ENCODE measurements at places on chromosomes 1 and 21.
A peak's percentile ranks its signal among the peaks of the same experiment; 100 is the strongest.

DNA sequence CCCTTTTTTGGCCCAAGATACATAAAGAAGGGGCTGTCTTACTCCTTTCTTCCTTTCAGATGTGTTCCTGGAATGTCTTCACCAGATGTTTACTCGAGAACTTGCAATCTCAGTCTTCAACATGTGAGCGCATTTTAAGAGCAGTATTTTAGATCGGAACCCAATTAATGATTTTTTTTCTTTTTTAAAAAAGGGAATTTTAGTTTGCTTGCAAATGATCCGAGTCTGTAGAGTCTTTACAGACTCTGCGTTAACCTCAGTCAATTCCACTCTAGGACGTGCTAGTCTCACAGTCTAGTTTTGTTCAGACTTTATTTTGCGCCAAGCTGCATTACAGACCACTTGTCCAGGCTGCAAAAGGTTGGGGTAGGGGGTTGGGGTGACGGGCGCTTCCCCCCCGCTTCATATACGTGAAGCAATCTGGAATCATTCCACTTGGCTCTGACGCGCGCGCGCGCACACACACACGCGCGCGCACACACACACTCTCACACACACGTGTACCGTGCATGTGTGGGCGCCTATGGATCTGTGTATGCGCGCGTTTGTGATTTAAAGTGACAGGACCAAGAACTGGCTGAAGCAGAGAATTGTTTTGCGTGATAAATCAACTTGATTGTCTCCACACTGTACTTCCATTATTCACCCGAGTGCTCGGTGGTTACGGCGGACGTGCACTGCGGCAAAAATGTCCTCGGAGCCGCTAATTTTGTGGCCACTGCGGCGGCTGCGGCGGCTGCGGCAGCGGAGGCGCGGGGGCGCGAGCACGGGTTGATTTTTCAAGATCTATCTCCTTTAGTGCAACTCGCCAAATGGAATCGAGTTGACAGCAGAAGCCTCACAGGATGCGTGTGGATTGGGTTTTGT is 25.6 kb upstream of the NFIA start:
- peak; percentile 45 for DNase-seq

- no peak for DNase-seq
Observed at GRCh38 chr1:43235451-43236121, 34.2 kb upstream of the TMEM125 start.

DNA sequence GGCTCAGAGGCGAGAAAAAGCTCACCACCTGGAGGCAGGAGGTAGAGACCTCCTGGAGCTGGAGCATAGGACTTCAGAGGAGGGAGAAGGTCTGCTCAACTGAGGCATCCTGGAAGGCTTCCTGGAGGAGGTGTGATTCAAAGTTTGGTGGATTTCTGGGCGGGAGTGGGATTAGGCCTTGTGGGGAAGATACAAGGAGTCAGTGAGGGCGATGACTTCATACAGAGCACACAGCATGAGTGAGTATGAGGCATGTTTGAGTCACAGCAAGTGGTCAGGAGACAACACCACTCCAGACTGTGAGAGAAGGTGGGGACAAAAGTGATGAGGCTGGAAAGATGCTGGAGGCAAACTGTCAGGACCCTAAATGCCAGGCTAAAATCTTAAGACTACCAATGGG is 77.6 kb downstream of the MATN1 start:
- no peak for DNase-seq

DNA sequence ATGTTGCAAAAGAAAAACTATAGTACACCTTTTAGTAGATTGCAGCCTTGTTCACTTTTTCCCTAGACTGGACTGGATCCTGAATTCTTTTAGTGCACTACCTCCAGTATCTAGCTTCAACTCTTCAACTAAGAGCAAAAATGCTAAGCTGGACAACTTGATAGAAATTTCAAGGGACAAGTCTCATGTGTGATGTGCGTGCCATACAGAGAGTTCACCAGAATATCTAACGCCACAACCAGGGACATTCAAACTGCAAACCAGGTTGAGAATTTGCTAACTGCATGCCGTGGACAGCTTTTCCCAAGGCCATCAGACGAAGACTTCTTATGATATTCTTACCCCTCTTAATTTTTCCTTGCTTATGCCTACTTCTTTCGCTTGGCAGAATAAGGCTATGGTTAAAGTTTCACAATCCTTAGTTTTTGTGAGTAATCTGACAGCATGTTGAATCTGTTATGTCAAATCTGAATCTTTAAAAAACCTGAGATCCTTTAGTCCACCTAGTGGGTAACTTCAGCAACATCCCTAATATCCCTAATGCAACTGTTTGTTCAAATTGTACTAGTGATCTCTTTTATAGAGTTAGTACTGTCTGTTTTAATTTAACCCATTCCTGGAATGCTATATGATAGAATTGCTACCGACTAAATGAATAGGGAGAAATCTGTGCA is 66.4 kb downstream of the DDAH1 start:
- no peak for DNase-seq

DNA sequence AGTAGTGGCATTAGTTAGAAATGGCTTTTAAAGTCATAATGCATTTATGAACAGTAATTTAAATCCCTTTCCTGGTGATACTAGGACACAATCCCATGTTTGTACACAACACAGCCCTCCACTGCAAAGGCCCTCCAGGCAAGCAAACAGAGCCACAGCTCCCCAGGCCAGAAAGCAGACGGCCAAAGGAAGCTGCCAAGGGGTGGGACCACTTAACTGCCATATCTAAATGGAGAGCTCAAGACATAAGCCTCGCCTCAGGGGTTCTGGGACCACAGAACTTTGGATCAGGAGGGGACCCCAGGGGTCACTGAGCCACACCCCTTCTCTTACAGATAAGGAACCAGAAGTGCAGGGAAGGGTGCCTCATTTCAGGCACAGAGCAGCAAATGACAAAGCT is 189.7 kb downstream of the KCNH1 start:
- DNase-seq = no peak

GRCh38 chr1:204304067-204304466 is 55.7 kb downstream of the PLEKHA6 start:
- DNase-seq = no peak

DNA sequence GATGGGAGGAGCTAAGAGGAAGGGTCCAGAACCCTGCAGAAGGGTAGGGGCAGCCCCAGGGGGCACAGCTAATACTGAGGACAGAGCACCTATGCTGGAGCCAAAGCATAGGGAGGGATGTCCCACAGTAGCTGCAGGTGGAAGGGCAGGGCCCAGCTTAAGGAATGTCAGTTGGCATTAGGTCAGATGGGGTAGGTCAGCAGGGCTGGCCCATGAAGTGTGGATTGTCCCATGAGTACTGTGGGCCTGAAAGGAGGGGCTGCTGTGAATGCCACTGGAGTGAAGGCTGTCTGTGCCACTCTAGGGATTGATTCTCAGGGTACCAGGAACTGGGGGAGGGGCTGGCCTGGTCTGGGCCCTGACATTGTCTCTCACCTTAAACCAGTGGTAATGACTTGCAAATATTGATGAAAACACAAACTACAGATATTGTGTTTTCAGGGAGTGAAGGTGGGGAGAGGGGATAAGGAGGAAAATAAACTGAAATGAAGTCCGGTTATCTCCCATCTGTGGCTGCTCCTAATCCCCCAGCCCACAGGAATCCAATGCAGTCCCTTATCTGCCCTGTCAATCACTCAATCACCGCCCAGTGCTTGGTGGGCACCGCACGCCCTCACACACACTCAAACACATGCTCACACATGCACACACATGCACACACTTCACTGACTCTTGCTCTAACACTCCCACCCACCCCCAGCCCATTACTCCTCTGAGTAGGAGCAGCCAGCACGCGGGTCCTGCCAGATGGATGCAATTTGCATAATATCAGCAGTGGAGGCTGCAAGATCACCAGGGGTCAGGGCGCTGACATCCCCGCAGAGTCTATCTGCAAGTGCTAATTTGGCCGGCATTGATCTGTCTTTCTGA is 27.8 kb downstream of the DMAP1 start:
- DNase-seq = no peak

GRCh38 chr1:236869911-236870310 is 74.8 kb downstream of the MTR start:
- DNase-seq = no peak

GRCh38 chr1:221165839-221166500 is 286.7 kb downstream of the HLX start:
- no peak for DNase-seq

DNA sequence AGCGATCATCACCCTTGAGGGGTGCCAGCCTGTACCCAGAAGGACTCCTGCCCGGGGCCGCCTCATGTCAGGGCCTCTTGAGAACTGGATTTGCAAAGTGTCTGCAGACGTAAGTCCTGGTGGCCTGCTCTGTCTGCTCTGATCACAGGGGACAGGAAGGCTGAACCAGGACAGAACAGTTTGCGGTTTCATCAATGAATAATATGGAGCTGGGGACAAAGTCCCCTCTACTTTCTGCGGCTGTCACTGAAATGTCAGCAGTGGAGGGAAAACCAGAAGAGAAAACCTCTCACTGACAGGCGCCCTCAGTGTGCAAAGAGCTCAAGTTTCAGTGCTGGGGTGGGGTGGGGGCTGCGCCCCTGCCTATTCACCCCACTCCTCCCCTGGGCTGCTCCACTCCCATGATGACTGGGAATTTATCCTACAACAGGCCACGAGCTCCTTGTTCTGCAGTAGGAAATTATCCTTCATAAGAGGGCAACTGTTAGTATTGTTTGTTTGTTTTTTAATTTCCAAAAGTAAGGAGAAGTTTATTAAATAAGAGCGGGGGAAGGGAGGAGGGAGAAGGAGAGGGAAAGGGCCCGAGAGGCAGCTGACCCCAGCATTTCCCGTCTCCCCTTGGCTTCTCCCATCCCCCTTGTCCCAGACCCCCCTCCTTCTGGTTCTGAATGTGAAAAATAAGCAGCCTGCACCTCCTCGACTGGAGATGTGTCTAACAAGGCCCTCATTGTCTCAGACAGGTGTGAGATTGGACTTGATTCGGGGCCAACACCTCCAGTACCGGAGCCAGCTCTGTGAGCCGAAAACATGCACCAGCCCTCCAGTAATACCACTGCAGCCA is 149.2 kb downstream of the CLIC6 start:
- DNase-seq = no peak

DNA sequence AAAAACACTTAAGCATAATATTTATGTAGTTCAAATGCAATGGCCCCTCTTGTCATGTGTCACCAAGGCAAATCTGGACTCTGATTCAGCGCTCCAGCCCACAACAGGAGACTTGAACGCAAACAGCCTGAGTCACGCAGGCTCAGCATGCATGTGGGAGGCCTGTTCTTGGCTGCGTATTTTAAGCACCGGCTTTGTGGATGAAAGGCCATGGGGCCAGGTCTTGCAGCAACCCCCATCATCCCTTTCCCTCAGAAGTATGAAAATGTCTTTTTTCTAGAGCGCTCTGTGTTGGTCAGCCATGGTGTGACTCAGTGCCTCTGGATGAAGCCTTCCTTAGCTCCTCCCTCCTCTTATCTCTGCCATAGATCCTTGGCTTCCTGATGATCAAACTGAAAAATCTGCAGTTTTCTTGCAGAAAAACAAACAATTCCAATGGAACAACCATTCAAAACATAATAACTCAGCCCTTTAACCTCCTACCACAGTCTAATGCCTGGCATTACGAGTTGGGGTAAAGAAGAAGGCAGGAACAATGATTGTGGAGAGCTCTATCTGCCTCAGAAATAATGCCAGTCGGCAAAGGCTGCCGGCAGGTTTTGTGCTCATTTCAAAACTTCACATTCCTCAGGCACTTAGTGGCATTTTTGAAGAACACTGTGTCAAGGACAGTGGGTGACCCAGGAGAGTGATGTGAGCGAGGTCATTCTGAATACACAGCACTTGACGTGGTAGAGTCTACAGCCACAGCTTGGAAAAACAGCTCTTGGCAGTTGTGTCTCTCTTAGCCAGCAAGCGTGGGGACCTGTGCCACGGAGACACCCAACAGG is 167.5 kb downstream of the CLIC6 start:
- peak; percentile 61 for DNase-seq

GRCh38 chr1:237098541-237098940 is 56.6 kb downstream of the RYR2 start:
- DNase-seq = no peak

GRCh38 chr1:85343213-85343611 is 66.8 kb upstream of the BCL10 start:
- DNase-seq = no peak

All from CD4-positive, alpha-beta T cell treated with Interleukin-4 for 1 hour (primary cell).